Esophagus squamous epithelium (tissue), 5 donors: ENCODE measurements at places on chromosomes 4 and X.

GRCh38 chrX:131728295-131729145 is 184.6 kb downstream of the OR13H1 start:
- DNase-seq: peak; percentile 11

DNA sequence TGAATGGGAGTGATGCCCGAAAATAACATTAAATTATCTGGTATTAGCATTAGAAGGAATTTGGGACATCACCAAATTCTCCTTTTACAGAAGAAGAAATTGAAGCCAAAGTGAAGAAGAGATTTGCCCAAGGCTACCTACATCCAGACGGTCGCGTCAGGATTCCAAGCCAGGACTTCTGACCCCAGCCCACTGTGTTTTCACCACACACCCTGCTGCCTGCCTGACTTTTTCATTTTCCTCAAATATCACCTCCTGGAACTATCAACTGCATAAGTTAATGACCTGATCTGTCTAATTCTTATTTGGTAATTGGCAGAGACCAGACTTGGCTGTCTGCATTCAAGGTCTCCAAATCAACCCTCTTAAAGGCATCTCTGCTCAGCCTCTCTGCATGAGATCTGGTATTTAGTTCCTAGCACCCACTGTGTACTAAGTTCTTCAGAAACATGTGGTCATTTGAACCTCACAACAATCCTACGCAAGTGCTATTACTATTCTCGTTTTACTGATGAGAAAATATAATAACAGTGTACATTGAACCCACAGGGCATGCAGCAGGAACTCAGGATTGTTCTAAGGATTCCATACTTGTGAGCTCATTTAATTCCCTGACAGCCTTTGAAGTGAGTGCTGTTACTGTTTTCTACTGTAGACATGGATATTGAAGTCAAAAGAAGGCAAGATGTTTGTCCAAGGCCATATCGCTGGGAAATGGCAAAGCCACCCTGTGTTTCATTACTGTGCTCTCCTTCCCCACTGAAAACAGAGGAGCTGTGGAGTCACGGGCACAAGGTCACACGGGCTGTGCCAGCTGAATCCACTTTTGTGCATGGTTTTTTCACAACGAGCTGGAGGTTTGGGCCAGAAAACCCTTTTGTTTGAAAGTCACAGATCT is 195.2 kb upstream of the C1QTNF7 start:
- DNase-seq: no peak

- no peak for DNase-seq
These were observed 157.7 kb downstream of the SMIM20 start for GRCh38 chr4:26071688-26072087.

GRCh38 chr4:42607011-42607726 is 49.7 kb downstream of the ATP8A1 start:
- DNase-seq: no peak

GRCh38 chr4:135032670-135033069 is 831.1 kb upstream of the PABPC4L start:
- no peak for DNase-seq

- DNase-seq: no peak
These were observed 13.4 kb downstream of the PHKA2 start for GRCh38 chrX:18970465-18970864.
